ENCODE measurements at places on chromosomes 4 and X.

- no peak for DNase-seq
Measured at GRCh38 chr4:151304755-151305154, 20.6 kb downstream of the SH3D19 start.

- no peak for DNase-seq
Measured at GRCh38 chr4:48252313-48252712, 17.3 kb downstream of the TEC start.

DNA sequence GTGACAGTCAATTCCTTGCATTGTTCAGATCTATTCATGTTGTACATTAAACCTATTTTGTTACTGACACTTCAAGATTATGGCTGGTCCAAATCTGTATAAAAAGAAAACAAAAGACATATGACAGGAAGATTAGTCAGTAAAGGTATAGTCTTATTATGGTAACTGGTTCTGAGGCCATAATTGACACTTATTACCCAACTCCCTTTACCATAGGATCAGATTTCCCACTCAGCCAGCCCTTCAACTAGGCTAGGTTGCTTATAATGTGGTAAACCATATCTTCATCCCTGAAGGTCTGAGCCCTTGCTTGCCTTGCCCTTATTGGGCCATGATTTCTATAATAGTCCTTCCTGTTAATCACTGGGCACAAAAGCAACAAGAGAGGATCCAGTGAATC lies 289.6 kb downstream of the CXXC4 start:
- DNase-seq, result no peak

DNA sequence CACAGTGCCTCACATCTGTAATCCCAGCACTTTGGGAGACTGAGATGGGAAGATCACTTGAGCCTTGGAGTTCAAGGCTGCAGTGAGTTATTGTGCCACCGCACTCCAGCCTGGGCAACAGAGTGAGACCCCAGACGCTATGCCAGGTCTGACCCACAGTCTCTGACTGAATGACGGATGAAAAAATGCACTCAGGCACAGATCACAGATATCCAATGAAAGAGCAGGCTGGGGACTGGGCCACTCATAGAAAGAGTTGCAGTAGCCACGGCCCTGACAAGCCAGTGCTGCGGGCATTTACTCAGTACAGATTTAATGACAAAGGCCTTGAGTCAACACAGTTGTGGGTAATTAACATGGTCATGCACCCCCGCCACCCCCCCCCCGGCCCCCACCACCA lies 22.7 kb downstream of the NUDT6 start:
- DNase-seq, result no peak

GRCh38 chr4:17097362-17097761 lies 198.9 kb upstream of the LDB2 start:
- DNase-seq, result no peak

- no peak for DNase-seq
Measured at GRCh38 chr4:68655764-68656444, 14.5 kb downstream of the UGT2B15 start.

GRCh38 chrX:71958281-71958675 lies 47.6 kb downstream of the NHSL2 start:
- no peak for DNase-seq
